Uterine smooth muscle cell (primary cell): ENCODE measurements at places on chromosomes 11 and 22. TPM values are rescaled to one million over a fixed set of nuclear protein-coding genes. Genes with fewer than 3 reads are reported as not detected.

MIOX gene
- not detected in 2 replicates for total RNA-seq

ALKBH3 gene
- total RNA-seq = 33.0 and 54.0 TPM in 2 replicates

OR2D2 gene
- 0.50 and 1.5 TPM in 2 replicates for total RNA-seq

TMX2 gene
- 50.0 and 65.7 TPM in 2 replicates for total RNA-seq

OR52I2 gene
- under 0.01 TPM in 1 of 2 replicates, not detected in the other for total RNA-seq

C11orf86 gene
- total RNA-seq = not detected in 2 replicates

RIMBP3C gene
- 0.11 and 0.25 TPM in 2 replicates for total RNA-seq

BEST1 gene
- total RNA-seq = 3.1 and 7.1 TPM in 2 replicates
